ENCODE measurements at places on chromosomes 2 and 18.

DNA sequence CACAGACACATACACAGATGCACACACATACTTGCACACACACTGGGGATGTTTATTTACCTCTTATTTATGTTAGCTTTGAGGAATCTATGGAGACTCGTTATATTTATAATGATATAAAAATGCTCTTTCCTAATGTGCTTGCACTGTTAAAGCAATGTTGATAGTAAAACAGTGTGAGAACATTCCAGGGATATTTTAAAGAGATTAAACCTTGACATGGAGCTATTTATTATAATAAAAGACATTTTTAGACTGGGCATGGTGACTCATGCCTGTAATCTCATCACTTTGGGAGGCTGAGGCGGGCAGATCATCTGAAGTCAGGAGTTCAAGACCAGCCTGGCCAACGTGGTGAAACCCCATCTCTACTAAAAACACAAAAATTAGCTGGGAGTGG lies 557.3 kb upstream of the ZNF804A start:
- no peak for DNase-seq

- DNase-seq = no peak
Observed at GRCh38 chr2:187774551-187775071, 220.4 kb upstream of the TFPI start.

DNA sequence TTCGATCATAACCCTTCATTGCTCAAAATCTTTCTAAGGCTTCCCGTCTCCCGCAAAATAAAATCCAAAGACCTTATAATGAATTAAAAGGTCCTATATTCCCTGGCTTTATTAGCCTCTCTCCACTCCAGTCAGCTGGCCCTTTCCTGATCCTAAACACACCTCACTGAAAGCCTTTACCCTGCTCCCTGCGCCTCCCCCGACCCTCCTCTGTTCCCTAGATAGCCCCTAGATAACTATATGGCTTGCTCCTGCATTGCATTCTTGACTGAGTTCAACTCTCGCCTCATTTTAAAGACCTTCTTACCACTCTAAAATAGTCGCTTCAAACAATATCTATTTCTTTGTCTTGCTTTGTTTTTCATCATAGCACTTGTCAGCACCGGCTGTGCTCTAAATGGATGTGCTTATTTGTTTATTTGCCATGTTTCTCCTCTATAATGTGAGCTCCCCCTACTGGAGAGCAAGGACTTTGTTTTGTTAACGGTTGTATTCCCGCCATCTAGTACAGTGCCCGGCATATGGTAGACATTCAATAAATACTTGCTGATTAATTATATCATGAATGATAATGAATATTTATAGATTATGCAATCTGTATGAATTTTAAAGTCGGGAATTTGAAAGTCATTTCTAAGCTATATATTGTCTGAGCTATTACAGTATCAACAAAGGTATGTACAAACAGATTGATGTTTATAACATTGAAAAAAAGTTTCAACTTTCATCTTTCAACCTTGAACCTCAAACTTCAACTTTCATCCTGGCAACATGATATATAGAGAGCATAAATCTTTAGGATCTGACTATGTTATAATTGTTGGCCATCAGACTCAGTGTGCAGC lies 32.4 kb upstream of the VIT start:
- no peak for DNase-seq

DNA sequence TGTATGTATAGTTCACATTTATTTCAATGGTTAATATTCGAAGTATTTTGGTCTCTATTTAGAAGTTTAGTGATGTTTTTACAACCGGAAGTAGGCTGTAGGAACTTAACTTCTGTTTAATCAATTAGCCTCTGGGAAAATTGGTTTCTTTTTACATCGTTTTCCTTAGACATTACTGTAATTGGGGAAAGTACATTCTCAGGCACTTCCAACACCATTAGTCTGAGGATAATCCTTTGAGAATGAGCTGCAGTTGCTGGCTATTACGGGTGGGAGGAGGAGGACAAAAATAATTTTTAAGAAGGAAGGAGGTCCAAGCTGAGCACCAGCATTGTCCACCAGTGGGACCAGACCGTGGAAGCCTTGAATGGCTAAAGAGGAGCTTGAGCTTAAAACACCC lies 70.4 kb upstream of the ST3GAL5 start:
- DNase-seq = no peak

GRCh38 chr2:168853471-168853870 lies 36.8 kb downstream of the SPC25 start:
- DNase-seq = no peak

- no peak for DNase-seq
Observed at GRCh38 chr2:127032621-127033020, 74.3 kb downstream of the BIN1 start.

DNA sequence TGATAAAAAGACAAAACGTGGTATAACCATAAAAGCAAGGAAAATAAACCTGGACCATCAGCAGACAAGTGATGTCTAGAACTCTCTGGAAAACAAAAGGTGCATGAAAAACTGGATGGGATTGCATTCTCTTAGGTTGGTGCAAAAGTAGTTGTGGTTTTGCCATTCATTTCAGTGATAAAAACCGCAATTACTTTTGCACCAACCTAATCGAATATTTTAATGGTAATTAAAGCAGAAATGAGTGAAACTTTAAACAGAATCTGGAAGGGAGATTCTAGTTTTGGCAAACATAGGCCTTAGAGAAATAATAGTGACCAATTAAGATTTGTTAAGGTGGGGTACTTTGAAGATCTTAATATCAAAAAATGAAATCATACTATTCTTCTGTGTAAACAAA lies 800.8 kb upstream of the GYPC start:
- DNase-seq = no peak

DNA sequence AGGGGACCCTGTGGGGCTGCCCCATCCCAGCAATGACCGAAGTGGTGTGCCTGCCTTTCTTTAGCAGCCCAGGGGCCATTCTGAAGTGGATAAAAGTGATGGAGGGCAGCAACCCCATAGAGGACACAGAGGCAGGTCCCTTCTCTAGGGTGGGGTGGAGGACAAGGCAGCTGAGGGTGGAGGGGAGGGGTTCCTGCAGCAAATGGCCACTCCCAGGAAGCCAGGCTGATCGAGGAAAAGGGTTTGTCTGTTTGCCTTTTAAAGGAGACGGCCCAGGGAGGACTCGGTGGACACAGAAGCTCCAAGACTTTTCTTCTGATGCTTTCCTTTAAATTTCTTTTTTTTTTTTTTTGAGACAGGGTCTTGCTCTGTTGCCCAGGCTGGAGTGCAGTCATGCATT lies 272.8 kb downstream of the TWIST2 start:
- no peak for DNase-seq

- no peak for DNase-seq
Observed at GRCh38 chr2:129806317-129806716, 173.1 kb upstream of the RAB6C start.

DNA sequence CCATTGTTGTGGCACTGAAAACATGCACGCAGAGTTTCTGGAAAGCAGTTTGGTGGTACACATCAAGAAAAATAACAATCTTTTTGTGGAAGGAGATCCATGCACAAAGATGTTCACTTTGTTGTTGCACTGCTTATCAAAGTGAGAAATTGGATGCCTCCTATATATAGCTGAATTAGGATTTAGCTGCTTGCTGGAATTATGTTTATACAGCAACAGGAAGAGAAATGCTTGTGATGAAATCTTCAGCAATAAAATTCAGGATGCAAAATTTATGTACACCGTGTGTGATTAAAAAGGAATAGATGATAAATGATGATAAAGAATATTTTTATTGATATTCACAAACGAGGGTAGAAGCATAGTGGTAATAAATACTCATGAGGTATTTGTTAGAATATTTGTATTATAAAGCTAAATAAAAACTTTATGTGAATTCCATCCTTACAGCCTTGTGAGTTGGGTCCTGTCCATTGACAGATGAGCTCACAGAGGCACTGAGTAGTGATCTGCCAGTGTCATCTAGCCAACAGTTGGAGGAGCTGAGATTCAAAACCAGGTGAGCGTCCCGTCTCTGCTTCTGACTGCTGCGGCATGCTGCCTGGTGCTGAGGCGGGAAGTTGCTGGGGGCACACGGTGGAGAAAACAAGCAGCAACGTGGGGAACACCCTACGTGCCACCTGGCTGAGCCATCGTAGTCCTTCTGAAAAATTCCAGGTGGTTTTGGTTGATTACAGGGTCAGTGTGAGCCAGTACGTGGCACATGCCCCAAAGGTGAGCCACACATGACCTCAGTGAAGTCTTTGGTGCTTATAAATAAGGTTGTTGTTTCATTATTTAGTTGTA lies 80.2 kb downstream of the ASAP2 start:
- no peak for DNase-seq

DNA sequence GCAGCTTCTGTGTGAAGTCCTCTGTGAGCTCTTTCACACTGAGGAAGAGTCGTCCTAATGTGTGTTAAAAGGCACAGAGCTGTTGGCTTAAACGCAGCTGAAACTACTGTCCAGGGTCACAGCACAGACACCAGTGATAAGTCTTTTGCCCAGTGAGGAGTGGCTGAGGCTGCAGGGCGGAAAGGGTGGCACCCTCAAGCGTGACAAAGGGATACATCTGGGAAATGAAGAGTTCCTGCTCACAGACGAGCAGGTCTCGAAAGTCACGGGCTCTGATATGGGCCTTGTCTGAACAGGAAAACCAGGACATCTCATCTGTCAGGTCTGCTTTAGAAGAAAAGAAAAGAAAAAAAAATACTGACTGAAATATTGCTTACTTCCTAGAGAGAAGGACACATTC lies 36.5 kb downstream of the TGIF1 start:
- DNase-seq = no peak

Data from femur (tissue), 1 donor.